ENCODE measurements at places on chromosomes 16 and 17.
A peak's percentile ranks its signal among the peaks of the same experiment; 100 is the strongest.

- DNase-seq: peak; percentile 74
These were observed at the start of gene KCTD11 for GRCh38 chr17:7351665-7352502. Gene KCTD11, plus strand, starts transcription at chr17:7352162.

DNA sequence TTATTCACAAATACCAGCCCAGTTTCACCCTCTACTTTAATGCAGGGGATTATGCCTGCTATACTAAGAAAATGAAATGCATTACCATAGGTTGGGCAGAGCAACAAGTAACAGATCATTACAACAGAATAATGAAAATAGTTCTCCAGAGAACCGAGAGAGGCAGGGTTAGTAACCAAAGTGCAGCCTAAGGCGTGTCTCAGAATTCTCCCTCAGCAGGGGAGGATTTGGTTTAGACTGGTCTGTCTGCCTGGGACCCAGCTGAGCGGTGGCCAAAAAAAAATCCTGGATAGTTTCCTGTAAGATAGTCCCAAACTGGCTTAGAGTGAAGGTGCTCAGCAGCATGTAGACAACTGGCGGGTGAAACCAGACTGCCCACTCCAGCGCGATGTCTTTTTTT lies 30.8 kb upstream of the ADCY7 start:
- no peak for DNase-seq

GRCh38 chr17:8941520-8941919 lies 24.0 kb downstream of the PIK3R5 start:
- no peak for DNase-seq

GRCh38 chr16:28910086-28911031 lies 14.7 kb downstream of the RABEP2 start:
- DNase-seq: peak; percentile 34

- no peak for DNase-seq
These were observed 34.7 kb downstream of the MYO15A start for GRCh38 chr17:18143044-18143936.

DNA sequence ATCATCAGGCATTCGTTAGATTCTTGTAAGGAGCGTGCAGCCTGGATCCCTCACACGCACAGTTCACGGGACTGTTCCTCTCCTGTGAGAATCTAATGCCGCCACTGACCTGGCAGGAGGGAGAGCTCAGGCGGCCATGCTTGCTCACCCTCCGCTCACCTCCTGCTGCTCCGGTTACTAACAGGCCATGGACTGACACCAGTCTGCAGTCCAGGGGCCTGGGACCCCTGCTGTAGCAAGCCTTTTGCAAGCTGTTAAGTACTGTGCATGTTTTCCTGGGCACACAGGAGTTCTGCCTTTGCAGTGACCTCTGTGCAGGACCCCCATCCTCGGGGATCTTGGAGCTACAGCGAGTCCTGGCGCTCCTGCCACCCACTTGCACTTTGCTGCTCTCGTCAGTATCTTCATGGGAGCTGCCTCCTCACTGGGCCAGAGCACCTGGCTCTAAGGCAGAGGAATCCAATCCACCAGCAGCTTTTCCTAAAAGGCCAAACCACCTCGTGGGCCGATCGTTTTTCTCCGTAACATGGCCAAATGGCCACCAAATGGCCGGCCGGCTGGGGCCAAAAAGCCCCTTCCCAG lies 230.6 kb downstream of the FOXL1 start:
- no peak for DNase-seq

Measured in H4 (cell line).